ENCODE measurements at places on chromosomes 7 and 10.

DNA sequence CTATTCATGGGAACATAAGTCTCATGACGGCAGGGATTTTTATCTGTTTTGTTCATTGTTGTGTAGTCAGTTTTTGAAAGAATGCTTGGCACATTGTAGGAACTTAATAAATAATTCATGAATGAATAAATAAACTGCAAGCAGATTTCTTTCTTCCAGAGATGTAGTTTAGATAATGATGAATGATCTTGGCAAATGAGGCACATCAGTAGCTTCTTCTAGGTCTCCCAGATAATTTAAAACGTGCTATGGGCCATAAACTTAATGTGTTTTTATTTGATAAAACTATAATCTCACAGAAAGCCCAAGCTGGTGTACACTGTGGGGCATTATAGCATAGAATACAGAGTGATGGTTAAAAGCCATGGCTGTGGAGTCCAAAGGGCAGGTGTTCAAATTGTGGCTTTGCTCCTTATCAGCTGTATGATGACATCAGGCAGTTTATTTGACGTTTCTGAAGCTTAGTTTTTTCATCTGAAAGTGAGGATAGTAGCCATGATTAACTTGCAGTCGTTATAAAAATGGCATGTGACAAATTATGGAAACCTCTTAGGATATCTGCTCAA lies 3.5 kb downstream of the MGAM start:
- DNase-seq: no peak

GRCh38 chr7:129176916-129177710 lies 11.3 kb upstream of the SMO start:
- DNase-seq: no peak

DNA sequence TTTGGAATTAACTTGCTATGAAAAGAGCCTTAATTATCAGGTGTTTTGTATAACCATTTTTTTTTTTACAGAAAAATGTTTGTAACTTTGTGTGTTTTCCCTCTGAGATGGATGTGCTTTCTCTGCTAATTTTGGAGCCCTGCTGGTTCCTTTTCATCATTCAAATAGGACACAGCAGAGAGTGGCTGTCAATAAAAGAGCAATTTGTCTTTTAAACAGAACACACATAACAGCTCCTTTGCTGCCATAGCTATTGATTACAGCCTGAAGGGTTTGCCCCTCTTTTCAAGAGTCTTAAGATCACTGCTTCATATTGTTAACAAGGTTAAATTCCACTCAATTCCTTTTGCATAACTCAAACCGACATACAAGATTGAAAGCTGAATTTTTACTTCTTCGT lies 187.2 kb upstream of the MBL2 start:
- DNase-seq: no peak

DNA sequence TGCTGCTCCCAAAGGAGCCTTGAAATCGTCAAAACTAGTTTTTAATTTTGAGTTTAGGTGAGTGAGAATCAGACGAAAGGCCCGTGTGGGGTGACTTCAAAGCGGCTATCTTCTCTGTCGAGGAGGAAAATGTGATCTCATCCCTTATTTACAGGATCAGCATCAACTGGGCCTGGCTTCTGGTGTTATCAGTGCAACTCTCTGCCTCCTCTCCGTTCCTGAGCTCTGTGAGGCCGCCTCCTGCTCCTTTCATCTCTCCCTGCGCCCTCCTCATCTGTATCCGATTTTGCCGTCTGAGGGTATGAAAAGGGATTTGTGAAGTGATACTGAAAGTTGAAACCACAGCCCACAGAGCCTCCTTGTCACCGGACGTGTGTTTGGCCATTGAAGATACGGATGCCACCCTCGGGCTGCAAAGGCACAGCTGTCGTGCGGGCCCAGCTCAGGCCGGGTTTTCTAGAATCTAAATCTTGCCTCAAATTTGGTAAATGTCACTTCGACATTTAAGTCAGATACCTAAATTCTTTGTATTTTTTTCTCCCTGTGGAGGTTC lies 408.7 kb upstream of the ADARB2 start:
- no peak for DNase-seq

DNA sequence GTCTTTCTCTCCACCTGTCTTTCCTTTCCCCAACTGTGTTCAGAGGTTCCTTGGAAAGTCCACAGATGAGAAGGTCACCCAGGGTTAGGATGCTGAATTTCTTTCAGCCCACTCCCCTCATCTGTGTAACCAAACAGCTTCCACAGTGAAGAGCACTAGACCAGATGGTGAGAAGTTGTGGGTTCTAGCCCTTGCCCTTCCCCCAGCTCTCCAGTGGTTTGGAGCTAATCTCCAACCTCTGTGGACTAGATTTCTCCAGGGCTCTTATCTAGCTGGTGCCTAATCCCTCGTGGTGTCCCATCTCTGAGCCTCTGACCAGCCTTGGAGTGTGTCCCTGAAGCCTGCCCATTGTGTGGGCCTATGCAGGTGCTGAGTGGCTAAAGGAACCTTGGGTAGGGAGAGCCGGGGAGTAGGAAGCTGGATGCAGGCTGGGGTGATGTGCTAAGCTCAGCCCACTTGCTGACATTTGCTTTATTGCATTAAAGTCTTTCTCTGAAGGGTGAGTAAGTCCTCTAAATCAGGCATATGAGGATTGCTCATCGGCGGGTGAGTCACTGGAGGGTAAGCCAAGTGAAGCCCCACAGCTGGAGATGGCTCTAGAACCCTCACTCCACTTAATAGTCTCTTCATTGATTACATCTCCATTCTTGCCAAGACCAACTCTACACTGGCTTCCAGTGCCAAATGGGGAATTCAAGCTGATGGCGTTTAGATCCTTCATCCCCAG lies 14.9 kb downstream of the DUSP5 start:
- no peak for DNase-seq

GRCh38 chr7:42170724-42171123 lies 66.3 kb downstream of the GLI3 start:
- DNase-seq: no peak

- no peak for DNase-seq
These were observed 1.5 kb upstream of the TSPAN12 start for GRCh38 chr7:120859459-120859858.

GRCh38 chr7:50962962-50963374 lies 180.3 kb upstream of the GRB10 start:
- DNase-seq: no peak

- no peak for DNase-seq
These were observed 74.9 kb upstream of the PCBD1 start for GRCh38 chr10:70963271-70963670.

DNA sequence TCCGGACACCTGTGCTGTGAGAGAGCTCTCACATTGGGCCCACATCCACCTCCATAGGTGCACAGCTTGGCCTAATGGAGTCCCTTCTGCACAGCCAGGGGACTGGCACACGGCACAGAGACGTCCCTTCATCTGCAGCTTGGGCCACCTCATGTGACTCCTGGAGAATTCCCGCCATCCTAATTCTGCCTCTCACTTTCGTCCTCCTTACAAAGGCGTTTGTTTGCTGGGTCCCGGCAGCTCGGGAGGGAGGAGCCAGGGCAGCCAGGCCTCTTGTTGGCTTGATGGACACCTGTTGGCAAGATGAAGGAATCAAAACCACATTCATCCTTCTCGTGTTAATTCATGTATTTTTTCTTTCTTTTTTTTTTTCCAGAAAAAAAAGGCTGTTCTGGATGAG lies 30.7 kb upstream of the TTYH3 start:
- DNase-seq: no peak

All from stimulated activated CD8-positive, alpha-beta memory T cell treated with anti-CD3 and anti-CD28 coated beads, Interleukin-15, amount 100 ng/mL, for 48 hours (primary cell).